ENCODE measurements at places on chromosomes 7 and 10.

DNA sequence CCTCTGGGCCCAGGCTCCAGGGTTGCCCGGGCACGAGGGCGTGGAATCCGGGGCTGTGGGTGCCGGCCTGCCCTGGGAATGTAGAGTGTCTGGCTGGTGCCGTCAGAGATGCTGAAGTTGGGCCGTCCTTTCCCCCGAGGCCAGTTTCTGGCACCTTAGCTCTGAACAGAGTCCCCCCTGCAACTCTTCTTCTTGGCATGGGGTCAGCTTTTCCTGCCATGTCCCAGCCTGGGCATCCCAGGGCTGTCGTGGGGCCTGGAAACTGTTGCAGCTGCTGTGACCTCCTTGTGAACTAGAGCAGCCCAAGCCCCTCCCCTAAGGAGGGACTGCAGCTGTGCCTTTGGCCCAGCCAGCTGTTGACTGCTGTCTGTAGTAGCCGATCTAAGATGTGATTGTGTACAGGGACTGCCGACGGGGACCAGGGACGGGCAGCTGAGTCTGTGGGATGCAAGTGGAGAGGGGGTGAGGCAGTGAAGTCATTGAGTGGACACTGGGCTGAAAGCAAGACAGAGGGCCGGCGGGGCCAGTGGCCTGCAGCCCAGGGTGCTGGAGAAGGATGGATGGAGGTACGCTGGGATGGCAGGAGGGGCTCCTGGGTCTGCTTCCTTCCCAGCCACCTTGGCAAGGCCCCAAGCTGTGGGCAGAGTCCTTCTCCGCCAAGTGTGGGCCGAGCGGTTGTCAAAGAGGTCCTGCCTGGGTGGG, 35.8 kb downstream of the GBX1 start:
- no peak for DNase-seq

- no peak for DNase-seq
Observed at GRCh38 chr10:71782917-71783490, 9.7 kb upstream of the VSIR start.

- no peak for DNase-seq
Observed at GRCh38 chr7:81583882-81584533, 185.8 kb downstream of the HGF start.

DNA sequence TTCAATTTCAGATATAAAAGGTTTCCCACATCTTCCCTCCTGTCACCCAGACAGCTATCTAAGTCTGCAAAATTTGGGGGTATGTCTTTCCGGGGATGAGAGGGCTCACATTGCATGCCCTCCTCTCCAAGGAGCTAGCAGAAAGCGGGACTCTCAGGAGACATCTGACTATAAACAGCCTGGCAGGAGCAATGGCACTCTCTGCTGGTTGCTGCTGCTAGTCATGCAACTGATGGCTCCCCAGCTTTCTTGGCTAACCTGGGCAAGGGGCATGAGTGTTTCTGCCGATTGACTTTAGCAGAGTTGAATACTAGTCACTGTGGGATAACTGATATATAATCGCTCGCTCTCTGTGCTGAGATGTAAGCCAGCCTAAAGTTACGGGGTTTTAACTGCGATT, 12.0 kb downstream of the TBX20 start:
- peak; percentile 13 for DNase-seq

GRCh38 chr7:23247603-23248335, 1.2 kb downstream of the GPNMB start:
- peak; percentile 12 for DNase-seq

DNA sequence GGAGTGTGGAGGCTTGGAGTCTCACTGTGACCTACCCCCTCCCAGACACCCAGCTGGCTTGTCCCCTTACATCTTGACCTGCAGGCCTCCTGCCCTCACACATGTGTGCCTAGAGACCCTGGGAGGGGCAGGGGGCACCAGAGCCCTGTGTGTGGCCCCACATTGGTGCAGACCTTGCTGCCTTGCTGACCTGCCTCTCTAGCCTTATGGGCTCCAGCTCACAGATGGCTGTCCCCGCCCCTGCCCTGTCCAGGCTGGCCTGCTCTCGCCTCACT, 9.4 kb downstream of the ADAMTS14 start:
- DNase-seq: no peak

- no peak for DNase-seq
Observed at GRCh38 chr7:27641581-27642230, 21.0 kb downstream of the HIBADH start.

DNA sequence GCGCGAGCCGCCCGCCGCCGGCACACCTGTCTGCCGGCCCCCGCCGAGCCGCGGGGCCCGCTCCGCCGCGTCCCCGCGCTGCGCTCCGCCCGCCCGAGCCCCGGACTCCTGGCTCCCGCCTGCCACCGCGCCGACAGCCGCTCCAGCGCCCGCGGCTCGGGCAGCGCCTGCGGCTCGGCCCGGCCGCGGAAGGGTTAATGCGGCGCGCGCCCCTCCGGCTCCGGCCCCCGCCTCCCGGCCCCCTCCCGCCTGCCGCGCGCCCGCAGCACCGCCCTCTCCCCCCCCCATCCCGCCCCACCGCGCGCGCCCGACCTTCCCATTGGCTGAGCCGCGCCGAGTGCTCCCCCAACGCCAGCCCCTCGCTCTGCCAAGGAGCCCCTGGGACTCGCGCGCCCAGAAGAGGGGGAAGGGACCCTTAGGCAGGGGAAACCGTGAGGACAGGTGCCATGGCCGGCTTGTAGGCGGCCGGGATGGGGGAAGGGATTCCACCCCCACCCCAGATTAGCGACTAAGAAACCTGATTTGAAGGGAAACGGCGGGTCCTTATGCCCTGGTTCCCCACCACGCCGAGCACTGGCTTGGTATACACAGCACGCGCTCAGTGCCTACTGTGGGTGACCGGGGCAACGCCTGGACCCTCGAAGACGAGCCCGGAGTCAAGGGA, at the start of gene KCNH2:
TSS of gene KCNH2 (minus strand) at position 196 of the 664 bp plus-strand sequence. CDS start 408 bp downstream, outside the sequence.
- DNase-seq: peak; percentile 80

DNA sequence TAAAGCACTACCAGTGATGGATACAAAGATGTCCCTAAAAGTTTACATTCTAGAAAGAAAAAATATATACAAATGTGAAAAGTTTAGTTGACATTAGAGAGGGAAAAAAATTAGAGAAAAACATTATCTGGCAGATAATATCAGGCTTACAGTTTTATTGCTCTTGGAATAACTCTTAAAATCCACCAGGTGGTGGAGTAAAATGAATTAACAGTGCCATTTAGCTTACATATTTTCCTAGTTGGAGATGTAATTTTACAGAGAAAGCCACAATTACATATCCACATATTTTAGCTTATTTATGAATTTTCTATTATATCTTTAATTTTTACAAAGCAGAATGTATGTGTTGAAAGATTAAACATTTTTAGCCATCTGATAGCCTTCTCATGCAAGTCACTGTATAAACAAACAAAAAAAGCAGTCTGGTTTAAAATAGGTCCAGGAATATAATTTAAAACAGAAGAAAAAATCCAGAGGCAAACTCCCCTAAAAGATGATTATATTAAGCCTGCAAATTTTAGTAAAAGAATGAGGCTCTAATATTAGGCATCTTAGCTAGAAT, 6.5 kb downstream of the CABCOCO1 start:
- DNase-seq: no peak

- DNase-seq: no peak
Observed at GRCh38 chr7:64206903-64207302, at the start of gene ZNF735. Gene ZNF735, plus strand, starts transcription at chr7:64207203. Its CDS starts 0 bp downstream, at chr7:64207203.

DNA sequence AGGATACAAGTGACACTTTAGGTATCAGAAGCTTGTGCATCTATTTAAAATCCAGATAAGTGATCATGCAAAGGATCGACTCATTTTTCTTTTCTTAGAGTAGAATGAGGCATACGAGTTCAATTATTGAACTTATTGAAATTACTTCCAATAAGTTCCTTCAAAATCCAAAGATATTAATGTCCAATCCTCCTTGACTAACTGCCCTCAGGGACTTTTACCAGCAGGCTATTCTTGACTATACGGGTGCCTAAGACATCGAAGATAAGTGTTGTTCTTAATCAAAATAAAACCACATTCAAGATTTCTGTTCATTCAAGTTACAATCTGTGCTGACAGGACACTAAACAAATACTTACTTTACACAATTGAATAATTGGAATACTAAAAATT, 74.5 kb upstream of the SP4 start:
- no peak for DNase-seq

- no peak for DNase-seq
Observed at GRCh38 chr7:29340696-29341095, 146.1 kb downstream of the CHN2 start.

- no peak for DNase-seq
Observed at GRCh38 chr7:95396136-95397032, at the start of gene PON3. Gene PON3, minus strand, starts transcription at chr7:95396375. Its CDS starts 25 bp downstream, at chr7:95396350.

GRCh38 chr7:156466272-156466671, 174.3 kb upstream of the RNF32 start:
- DNase-seq: no peak

DNA sequence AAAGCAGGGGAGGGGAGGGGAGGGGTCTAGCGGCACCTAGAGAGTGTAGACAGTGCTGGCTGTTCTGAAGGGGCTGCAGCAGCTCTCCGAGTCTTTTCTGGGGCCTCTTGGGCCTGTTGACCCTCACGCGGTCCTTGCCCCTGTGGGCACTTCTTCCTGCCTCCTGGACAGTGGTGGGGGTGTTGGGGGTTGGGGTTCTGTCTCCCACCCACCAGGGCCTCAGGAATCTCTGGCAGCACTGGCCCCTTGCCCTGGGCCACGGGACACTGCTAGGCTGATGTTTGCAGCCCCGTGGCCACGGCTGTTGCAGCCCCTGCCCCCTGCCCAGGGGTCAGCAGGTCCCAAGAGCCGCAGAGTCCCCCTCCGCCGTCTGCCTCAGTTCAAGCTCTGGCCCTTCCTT, 68.9 kb upstream of the INPP5A start:
- DNase-seq: no peak

GRCh38 chr10:21144047-21144446, 246.9 kb upstream of the NEBL start:
- DNase-seq: no peak

GRCh38 chr7:94100723-94101345, 96.7 kb upstream of the BET1 start:
- no peak for DNase-seq

DNA sequence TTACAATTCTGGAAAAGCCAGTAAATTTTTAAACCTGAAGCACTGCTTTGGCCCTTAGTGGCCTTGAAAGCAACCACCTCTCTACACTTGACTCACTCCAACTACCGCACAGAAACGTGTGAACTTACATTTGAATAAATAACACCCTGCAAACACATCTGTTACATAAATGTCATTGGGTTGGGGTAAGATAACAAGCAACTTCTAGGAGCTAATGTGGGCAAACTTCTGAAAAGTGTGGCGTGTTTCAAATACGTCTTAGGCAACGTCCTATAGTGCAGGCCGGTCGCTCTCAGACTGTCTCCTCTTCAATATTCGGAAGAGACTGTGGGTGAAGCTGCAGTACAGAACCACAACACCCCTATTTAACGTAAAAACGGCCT, 474 bp downstream of the ORC5 start:
- DNase-seq: no peak

- no peak for DNase-seq
Observed at GRCh38 chr10:131676046-131676799, 224.6 kb upstream of the PPP2R2D start.

DNA sequence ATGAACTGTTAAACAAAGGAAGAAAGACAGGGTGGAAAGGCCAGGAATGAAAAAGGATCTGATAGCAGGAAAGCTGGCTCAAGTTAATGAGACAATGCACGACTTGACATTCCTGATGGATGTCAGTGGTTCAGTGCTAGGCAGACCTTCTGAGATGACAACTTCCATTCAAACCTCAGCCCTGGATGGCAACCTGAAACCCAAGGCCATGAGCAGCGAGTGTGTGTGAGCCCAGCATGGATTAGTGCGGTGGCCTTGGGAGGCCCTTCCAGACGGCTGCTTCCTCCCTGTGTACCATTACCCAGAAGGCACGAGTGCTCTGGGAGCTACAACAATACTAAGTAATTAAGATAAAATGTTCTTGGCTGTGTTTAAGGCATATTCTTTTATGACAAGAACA, 18.8 kb downstream of the TRIL start:
- no peak for DNase-seq

- DNase-seq: no peak
Observed at GRCh38 chr7:138551102-138551501, 91.0 kb downstream of the TRIM24 start.

- DNase-seq: no peak
Observed at GRCh38 chr7:139648941-139649425, 125.5 kb downstream of the CLEC2L start.

GRCh38 chr10:91909117-91909677, at the start of gene FGFBP3:
Gene FGFBP3, minus strand, starts transcription at chr10:91909486. Its CDS starts 517 bp downstream, at chr10:91908969.
- DNase-seq: peak; percentile 73

- DNase-seq: no peak
Observed at GRCh38 chr7:67019562-67020390, 23.1 kb downstream of the TYW1 start.

DNA sequence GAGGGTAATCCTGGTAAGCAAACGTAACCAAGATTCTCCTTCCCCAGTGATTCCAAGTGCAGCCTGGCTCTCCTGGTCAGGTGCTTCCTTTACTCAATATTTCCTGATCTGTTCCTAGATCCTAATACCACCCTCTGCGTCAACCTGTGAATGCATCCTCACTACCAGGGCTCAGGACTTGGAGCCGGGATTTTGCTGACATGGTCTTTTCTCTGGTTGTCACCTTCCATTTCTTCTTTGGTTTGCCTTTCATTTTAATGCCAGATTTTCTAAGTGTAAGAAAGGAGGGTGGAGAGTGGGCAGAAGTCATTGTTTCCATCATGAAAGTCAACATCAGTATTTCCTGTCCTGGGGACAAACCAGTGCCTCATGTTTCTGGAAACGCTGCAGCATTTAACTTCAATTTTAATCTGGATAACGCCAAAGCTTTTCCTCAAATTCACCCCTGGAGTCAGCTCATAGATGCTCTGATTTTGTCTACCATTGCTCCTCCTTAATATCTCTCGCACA, 210.4 kb upstream of the ZNF32 start:
- DNase-seq: no peak

DNA sequence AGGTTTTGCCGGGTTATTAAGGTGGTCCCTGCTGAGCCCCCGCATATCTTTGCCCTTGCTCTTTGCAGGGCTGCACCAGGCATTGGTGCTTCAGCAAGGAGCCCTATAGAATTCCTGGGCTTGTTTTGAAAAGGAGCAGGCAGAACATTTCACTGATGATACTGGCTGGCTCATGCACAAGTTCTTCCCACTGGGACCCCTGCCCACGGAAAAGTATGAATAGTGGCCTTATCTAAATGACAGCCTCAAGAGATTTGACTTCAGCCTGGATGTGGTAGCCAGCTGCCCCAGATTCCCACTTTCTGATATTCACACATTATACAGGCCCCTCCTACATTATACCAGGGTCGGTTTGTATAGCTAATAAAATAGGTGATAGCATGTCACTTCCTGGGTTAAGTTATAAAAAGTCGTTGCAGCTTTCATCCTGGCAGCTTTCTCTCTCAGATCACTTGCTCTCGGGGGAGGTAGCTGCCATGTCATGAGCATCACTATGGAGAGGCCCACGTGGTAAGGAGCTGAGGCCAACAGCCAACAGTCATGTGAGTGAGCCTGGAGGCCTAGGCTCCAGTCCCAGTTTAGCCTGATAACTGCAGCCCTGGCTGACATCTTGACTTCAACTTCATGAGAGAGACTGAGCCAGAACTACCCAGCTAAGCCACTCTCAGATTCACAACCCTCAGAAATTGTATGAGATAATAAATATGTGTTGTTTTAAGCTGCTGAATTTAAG, 16.8 kb upstream of the CRTAC1 start:
- DNase-seq: peak; percentile 33

Data from cerebellar cortex (tissue), 1 donor.